ENCODE measurements at places on chromosomes 7 and 10.

- DNase-seq: no peak
Observed at GRCh38 chr7:2460188-2460587, 16.0 kb downstream of the GRIFIN start.

DNA sequence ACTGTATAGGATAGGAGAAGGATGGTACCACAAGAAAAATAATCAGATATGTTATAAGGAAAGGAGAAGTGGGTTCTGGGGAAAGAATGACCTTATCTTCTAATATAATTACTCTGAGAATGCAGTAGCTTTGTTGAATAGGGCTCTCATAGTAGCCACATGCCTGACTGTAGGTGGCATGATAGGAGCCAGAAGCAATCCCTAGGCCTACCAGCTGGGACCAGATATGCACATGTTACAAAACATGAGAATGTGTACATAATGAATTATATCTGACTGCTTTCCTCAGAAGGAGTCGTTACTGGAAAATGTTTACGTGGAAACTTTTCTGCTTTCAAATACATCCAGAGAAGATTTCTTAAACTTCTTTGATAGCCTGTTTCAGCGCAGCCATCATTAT is 53.2 kb upstream of the FAM3C start:
- no peak for DNase-seq

GRCh38 chr7:95317546-95317945 is 6.8 kb downstream of the PON1 start:
- DNase-seq: no peak

DNA sequence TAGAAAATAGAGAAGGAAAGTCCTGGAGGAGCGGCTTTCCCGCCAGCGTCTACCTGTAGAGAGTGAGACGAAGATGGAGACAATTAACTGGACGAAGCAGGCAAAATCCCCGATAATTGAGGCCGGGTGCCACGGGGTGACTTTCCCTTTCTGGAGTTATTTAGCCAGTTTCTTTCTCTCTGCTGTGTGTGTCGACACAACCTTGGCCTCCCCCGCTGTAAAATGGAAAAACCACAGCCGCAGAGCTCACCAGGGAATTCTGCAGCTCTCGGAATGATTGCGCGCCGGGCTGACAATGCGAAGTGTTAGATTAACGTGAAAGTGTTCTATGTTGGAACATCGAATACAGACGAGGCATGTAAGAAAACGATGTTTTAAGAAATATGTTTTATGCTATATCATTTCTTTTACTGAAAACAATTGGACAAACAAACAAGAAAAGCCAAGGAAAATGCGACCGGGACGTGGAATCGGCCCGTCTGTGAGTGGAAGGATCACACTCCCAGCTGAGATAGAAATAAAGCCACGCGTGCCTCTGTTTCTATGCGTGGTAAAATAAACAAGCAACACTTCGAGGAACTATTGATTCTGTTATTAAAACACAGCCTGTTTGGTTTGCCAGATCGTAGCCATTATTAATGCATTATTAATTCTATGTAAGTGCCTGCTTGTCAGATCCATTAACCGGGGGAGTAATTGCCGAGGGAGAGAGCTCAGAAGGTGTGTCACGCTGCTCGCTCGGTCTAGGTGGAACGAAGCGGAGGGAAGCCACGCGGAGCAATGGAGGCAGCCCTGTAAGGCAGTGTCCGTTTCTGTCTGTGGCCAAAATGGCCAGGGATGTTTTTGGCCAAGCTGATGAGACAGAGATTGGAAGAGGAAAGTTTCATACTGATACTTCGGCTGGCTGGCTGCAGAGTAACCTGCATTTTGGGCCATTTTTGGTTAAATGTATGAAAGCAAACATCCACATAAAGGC is 129.4 kb downstream of the DNAJB6 start:
- no peak for DNase-seq

GRCh38 chr10:60375293-60376004 is 14.2 kb downstream of the ANK3 start:
- DNase-seq: no peak

- DNase-seq: peak; percentile 44
Observed at GRCh38 chr10:73060738-73061635, 35.7 kb downstream of the P4HA1 start.

DNA sequence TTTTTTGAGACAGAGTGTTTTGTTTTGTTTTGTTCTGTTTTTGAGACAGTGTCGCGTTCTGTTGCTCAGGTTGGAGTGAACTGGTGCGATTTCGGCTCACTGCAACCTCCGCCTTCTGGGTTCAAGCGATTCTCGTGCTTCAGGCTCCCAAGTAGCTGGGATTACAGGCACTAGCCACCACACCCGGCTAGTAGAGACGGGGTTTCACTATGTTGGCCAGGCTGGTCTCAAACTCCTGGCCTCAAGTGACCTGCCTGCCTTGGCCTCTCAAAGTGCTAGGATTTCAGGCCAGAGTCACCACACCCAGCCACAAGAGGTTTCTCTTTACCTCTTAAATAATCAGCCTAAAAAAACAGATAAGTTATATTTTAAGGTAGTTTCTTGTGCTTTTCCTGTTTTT is 8.7 kb upstream of the ARHGAP12 start:
- DNase-seq: no peak

GRCh38 chr7:43612599-43613589 is 30.0 kb downstream of the STK17A start:
- DNase-seq: no peak

All from foreskin keratinocyte (primary cell).